ENCODE measurements at places on chromosomes 2 and 18. TPM values are rescaled to one million over a fixed set of nuclear protein-coding genes. Genes with fewer than 3 reads are reported as not detected.

The EPB41L3 gene
- 52.3 TPM for total RNA-seq

GRCh38 chr2:157875641-157876065 is 477 bp downstream of the ACVR1 start:
- no peak for DNase-seq

GRCh38 chr2:159592441-159592840 is 23.9 kb downstream of the BAZ2B start:
- DNase-seq, result no peak

GRCh38 chr2:1420746-1421480 is 7.7 kb downstream of the TPO start:
- DNase-seq, result no peak

GRCh38 chr2:19435815-19436214 is 77.4 kb upstream of the OSR1 start:
- no peak for DNase-seq

DNA sequence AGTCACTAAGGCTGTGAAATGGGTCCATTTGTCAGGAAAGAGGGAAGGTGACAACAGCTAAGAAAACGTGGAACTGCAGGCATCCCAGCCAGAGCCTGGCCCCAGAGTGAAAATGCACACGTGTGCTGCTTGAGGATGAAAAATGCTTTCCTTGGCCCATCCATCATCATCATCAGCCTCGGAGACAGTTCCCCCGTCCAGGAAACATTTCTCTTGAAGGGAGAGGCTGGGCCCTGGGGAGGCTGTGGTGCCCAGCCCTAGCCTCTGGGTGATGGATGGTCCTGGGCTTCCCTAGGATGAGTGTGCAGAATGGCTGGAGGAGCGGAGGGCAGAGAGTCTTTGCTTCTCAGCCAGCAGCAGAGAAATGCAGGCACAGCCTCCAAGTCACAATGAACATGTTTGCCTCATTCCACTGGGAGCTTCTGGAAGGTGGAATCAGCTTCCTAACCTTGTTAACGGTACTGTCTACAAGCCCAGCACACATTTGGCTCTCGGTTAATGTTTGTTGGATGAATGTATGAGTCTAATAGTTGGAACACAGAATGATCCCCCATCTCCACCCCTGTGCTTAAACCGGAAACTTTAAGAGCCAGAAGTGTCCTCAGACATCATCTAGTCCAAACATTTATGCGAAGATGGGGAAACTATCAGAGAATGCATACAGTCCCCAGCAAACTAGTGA is 164.0 kb downstream of the RDH14 start:
- no peak for DNase-seq

- DNase-seq, result no peak
Observed at GRCh38 chr2:219634171-219634940, 6.9 kb downstream of the SLC4A3 start.

The ZNF892 gene
- total RNA-seq, result 11.5 TPM

The TM4SF20 gene
- not detected for total RNA-seq

The RIF1 gene
- total RNA-seq, result 108 TPM

DNA sequence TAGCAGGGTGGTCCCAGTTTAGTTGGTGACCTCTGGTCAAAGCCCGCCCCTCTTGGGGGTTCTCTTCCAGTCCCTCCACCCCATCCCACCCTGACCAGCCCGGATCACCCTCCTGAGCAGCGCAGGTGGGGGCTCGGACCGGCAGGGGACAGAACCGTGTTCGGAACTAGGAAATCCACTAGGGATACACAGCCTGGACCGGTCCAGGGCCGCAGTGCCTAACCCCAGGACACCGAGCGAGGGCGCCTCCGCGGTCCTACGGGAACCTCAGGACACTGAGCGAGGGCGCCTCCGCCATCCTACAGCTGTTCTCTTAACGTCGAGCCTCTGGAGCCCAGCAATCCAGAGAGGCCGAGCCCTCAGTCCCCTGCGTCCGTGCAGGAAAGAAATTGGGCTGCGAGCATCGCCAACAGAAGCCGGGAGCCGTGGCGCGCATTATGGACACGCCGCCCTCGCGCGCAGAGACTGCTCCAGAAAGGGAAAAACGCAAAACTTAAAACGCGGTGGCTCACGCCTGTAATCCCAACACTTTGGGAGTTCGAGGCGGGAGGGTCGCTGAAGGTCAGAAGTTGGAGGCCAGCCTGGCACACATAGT is 8.5 kb downstream of the RAX start:
- DNase-seq, result no peak

The PNKD gene
- total RNA-seq, result 24.6 TPM

The AQP12A gene
- not detected for total RNA-seq

DNA sequence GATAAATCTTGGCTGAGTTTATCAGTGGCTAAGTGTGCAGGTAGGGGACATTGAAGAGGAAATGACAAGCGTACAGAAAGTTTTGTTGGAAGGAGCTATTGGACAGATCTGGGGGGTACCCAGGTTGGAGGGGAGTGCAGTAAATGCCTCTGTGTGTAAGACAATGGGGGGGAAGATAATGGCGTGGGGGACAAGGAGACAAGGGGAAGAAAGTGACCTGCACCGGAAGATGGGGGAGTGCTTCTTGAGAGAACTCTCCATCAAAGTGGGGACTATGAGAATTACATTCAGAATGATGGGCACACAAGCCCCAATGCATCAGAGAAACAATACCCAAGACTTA is 190.0 kb downstream of the ALPK2 start:
- no peak for DNase-seq

GRCh38 chr2:238320648-238321281 is 447 bp downstream of the TRAF3IP1 start:
- DNase-seq, result no peak

The TMEFF2 gene
- total RNA-seq, result 4.7 TPM

DNA sequence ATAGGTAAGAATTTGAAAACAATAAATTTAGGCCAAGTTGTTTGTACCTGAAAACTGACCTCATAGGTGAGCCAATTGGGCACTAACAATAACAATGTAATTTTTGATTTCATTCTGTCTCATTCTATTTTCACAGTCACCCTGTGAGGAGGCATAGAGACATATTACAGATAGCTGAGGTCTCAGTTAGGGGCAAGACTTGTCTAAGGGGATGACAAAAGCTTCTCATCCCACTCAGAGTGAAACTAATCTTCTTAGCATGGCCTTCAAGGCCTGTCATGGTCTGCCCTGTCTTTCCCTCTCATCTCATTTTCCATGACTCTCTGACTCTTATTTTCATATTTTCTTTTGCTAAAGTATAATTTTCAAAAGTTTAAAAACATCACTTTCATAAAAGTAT is 562.0 kb upstream of the TNP1 start:
- no peak for DNase-seq

DNA sequence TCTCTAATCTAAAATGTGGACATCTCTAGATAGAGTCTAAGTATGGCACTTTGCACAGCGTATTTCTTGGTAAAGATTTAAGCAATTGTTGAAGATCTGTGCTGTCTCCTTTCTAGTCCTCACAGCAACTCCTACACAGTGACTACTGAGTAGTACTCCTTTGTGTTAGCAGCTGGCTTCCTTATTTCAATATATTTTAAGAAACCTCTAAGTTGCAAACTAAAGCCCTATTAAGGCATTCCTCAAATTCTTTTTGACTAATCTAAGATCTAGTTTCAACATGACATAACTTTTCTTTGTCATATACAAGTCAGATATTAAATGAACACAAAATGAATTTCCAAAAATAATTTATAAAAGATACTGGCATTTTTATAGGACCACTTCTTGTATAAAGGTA is 121.8 kb upstream of the DNAJC10 start:
- no peak for DNase-seq

The GALNT3 gene
- total RNA-seq, result 14.0 TPM

- DNase-seq, result no peak
Observed at GRCh38 chr2:31770741-31771140, 190.0 kb upstream of the SRD5A2 start.

The OSBPL6 gene
- total RNA-seq, result 1.9 TPM

DNA sequence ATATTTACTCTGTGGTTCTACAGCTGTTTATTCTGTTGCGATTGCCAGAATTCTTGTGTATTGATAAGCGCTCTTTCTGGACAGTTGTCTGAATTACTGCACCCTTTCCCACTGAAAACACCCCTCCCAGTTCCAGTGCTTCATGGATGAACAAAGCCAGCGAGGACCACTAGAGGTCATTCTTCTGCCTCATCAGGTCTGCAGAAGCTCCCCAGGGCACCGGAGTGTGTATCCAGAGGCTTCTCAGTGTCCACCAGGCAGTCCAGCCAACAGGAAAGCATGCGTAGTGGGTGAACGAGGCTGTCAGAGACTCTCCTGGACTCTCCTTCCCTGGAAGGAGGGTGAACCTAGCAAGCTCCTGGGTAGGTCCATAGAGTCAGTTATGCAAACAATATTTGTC is 40.6 kb upstream of the INHBB start:
- DNase-seq, result no peak

- DNase-seq, result no peak
Observed at GRCh38 chr2:145751155-145751554, 1231.2 kb upstream of the ZEB2 start.

DNA sequence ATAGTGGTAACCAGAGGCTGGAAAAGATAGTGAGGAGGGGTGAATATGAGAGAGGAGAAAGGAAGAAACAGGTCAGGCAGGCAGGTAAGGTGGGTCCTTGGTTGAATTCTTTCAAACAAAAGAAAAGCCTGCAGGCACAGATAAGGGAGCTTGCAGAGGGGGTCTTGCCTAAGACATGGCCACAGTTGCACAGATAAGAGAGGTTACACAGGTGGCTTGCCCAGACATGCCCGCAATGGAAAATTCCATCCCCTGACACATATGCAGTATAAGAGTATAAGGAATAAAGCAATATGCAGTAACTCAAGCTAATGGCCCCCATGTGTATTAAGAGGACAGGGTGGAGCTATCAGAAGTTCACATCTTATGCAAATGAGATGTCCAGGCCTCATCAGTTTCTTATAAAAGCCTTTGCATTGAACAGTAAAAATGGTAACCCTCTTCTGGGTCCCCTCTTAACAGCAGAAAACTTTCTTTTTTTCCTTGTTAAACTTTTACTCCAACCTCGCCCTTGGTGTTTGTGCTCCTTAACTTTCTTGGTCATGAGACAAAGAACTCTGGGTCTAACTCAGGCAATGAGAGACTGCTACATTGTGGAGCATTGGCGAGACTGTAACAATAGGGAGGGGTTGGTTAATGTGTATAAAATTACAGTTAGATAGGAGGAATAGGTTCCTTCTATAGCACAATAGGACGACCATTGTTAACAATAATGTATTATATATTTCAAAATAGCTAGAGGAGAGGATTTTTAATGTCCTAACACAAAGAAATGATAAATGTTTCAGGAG is 764.6 kb downstream of the TSN start:
- no peak for DNase-seq

The KLHL30 gene
- 1.8 TPM for total RNA-seq

The PLEK gene
- total RNA-seq, result 12.4 TPM

DNA sequence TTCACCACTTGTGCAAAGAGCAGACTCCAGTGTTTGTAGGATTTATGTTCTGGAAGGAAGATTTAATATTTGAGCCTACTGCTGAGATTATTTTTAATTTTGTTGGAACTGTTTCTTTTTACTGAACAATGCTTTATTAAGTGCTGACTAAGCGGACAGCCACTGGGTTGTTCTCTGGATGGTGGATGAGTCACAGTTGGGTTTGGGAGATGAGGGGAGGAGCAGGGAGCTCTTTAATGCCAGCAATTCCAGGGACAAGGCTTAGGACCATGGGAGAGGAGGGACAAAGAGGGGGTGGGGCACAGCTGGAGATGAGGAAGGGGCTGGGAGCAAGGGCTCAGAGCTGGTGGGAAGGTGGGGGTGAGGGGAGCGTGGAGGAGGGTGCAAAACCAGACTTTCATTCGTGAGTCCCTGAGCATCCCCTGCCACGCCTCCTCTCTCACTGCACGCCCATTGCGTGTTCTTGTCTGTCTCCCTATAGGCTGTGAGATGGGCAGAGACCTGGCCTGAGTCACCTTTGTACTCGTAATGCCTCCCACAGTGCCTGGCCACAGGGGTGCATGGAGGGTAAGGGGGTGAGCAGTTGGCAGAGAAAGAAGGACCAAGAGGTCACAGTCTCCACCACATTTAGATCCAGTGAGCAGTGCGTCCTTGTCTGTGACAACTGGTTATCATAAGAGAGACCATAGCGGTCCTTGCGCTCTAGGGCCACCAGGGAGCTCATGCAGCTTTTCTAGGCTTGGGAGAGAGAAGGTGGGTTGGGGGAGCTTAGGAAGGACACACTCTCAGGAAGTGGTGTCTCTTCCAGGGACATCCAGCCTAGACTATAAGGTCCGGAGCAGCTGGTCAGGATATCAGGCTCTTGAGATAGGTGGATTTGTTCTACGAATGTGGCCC is 18.4 kb downstream of the SLC4A3 start:
- DNase-seq, result no peak

DNA sequence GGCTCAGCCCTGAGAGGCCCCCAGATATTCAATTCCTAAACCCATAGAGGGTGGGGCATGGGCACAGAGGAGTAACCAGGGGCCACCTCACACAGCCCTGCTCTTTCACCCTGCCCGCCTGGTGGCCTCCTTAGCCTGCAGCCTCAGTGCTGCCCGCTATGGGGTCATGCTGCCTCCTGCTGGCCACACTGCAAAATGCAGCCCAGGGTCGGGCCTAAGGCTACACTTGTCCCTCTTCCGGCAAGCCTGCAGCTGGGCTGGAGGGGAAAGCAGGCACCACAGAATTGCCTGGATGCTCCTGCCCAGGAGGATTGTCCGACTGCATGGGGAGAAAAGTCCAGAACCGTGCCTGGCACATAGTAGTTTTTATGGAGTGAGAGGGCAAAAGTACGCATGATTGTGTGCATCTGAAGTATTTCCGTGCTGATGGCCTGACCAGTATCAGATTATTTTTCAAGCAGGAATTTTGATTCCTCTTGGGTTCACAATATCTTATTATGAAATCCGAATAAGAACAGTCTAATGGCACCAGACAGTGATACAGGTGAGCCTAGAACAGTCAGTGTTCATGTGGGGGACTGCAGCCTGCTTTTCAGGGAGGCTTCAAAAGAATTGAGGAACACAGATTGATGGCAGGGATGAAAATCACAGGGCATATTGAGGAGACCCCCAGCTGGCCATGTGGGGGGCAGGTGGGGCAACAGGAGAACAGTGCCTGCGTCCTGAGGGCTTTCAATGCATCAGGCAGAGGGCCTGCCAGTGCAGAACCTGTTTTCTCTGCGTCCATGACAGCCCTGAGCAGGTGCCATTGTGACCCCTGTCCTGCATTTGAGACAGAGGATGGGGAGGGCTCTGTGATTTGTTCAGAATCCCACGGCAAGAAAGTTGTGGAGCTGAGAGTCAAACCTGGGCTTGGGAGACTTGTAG is 51.2 kb upstream of the ALPP start:
- DNase-seq, result no peak

The R3HDM1 gene
- total RNA-seq, result 27.5 TPM

GRCh38 chr2:164933671-164934189 is 21.6 kb downstream of the SLC38A11 start:
- DNase-seq, result no peak
